Bone marrow (tissue), 2 donors: ENCODE measurements at places on chromosomes 1 and 21.

DNA sequence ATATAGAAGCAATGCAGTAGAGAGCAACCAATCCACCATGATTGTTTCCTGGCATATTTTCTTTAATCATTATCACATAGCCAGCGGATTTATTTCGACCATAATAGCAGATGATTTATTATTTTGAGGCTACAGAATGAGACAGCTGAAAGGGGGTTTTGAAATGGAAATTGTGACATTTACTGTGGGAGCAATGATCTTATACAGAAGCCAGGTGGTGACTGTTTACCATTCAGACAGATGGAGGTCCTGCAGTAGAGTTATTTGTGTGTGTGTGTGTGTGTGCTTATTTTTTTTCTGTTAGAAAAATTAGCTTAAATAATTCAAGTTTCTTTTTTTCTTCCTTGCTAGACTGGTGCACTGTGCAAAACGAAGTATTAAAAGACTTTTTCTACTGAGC is 1784.5 kb downstream of the MRPL39 start:
- DNase-seq = no peak

- DNase-seq = no peak
Measured at GRCh38 chr1:19405195-19405760, 80.1 kb downstream of the CAPZB start.

DNA sequence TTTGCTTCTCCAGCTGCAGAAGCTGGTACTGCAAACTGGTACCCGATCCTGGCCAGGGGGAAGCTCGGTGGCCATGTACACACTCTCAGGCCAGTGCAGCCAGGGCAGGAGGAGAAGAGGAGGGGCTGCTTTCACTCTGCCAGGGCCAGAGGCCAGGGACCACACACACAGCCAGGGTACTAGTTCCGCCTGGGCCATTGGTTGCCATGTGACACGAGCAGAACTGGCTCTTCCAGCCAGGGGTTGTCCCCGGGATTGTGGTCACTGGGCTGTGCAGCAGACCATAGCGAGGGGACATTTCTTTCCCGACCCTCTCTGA is 3.7 kb upstream of the SHISAL2A start:
- DNase-seq = no peak

- DNase-seq = no peak
Measured at GRCh38 chr1:55503663-55504305, 288.6 kb upstream of the USP24 start.

DNA sequence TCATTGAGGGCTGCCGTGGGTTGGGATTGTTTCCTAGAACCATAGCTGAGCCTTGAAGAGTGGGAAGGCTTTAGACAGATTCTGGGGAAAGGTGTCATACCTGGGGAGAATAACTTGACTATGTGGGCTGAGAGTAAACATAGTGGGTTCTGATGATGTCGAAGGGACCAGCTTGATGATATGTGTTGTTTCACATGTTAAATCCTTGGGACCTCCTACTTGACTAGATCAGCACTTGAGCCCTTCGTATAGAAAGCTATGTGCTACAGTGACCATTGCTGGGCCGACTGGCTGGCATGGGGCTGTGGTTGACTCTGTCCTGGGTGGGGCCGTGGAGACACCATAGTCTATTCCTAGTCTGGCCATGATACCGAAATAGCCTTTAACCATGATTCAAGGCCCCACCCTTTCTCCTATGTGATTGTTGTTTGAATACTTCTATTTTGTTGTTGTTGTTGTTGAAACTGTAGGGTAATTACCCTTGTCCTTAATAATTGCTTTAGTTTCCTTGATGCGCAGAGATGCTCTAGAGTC is 423.5 kb downstream of the CAMTA1 start:
- no peak for DNase-seq
